ENCODE measurements at places on chromosomes 16 and 17. TPM values are rescaled to one million over a fixed set of nuclear protein-coding genes. Genes with fewer than 3 reads are reported as not detected.

DNA sequence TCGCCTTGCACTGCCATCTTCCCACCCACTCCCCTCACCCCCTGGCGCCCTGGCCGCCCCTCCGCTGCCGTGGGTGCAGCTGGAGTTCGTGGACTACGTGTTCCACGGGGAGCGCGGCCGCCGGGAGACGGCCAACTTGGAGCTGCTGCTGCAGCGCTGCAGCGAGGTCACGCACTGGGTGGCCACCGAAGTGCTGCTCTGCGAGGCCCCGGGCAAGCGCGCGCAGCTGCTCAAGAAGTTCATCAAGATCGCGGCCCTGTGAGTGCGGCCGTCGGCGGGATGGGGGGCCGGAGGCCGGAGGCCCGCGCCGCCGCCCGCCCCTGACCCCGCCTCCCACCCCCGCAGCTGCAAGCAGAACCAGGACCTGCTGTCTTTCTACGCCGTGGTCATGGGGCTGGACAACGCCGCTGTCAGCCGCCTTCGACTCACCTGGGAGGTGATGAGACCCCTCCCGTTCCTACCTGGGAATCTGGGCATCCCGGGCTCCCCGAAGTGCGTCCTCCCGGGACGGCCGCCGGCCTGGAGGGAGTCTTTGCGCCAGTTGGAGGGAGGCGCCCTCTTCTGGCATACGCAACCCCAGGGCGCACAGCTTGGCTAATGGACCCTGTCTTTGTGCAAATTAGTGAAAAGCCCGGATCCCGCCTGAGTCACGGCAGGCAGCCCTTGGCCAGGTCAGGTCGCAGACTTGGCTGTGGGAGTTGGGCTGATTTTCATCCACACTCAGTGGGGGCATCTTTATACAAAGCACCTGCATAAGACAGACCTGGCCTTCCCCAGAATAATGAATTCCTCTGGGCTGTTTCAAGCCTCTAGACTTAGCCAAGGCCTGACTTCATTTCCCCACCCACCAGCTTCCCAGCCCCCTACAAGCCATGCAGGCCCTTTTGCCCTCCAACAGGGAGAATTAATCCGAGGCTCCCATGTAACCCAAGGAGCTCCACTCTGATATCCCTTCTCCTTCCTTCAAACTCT is 14.3 kb downstream of the RAPGEFL1 start:
- DNase-seq: peak; percentile 79

- no peak for DNase-seq
Measured at GRCh38 chr16:10921536-10922327, 20.5 kb downstream of the DEXI start.

GRCh38 chr16:59373632-59374031 is 639.5 kb upstream of the GOT2 start:
- DNase-seq: no peak

- DNase-seq: peak; percentile 41
Measured at GRCh38 chr16:30028438-30029076, 2.5 kb downstream of the TLCD3B start.

GRCh38 chr16:80656711-80657150 is 115.9 kb downstream of the DYNLRB2 start:
- no peak for DNase-seq

GRCh38 chr17:68514831-68515635 is 2.8 kb downstream of the PRKAR1A start:
- no peak for DNase-seq

GRCh38 chr17:2215616-2216364 is 87.8 kb downstream of the SMG6 start:
- peak; percentile 83 for DNase-seq

DNA sequence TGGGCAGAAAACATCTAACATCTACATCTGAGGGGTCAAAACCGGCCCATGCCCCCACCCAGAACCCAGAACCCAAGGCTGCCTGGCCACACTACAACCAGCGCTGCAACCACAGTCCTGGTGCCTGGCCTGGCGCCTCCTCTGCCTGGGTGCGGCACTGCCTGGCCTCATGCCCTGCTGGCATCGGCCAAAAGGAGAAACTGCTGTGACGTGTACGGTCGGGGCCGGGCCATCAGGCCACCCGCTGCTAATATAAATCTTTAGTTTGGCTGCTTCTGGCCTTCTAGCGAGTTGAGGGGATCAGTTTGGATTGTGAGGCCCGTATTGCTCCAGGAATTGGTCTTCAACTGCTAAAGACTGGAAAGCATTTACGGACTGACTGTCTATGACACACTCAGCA is 22.8 kb downstream of the TMEM204 start:
- no peak for DNase-seq

The TMEM88 gene
- polyA plus RNA-seq: 25.9 TPM

DNA sequence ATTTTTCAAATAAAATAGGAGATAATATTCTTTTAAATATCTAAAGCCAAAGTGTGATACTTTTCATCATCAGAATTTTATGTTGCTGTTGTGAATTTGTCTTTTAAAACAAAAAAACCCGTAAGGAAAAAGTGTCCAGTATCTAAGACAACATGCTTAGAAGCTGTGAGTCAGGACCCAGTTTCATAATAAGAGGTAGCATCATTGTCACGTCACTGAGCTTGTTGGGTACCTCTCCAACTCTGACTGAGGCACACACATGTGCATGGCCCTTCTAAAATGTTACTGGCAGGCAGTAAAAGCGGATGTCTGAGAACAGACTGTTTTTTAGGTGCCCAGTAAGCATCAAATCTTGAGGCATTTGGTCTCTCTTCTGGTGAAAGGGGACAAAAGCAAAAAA is 2.5 kb downstream of the CIAPIN1 start:
- DNase-seq: no peak

The FBXL19 gene
- polyA plus RNA-seq: 34.8 TPM

GRCh38 chr17:42814633-42815399 is 9.3 kb downstream of the BECN1 start:
- DNase-seq: no peak

The CA10 gene
- 12.0 TPM for polyA plus RNA-seq

DNA sequence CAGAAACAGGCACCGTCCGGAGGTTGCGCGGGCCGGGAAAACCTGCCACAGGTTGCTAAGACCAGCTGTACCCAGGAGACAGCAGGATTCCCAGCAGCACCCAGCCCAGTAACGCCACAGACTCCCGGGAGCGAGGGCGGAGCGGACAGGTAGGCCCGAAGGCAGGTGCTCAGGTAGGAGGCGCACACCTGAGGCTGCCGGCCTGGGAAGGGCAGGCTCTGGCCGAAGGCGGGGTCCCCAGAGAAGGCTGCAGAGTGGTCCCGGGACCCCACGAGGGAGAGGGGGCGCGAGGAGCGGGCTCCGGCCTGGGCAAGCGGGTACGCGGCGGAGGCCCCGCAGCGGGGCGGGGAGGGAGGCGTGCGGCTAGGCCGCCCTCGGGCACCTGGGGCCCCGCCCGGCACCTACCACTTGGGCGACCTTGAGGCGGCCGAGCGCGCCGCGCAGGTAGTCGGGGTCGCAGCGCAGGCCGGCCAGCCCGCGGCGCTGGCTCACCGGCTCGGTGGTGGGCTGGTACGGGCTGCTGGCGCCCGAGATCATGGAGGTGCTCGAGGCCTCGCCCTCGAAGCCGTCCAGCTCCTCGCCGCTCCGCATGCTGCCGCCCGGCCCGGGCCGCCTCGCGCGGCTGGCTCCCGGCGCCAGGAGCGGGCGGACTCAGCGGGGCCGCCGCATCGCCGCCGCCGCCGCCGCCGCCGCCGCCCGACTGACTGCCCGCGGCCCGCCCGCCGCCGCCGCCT is 441 bp downstream of the CMTM4 start:
- DNase-seq: no peak

DNA sequence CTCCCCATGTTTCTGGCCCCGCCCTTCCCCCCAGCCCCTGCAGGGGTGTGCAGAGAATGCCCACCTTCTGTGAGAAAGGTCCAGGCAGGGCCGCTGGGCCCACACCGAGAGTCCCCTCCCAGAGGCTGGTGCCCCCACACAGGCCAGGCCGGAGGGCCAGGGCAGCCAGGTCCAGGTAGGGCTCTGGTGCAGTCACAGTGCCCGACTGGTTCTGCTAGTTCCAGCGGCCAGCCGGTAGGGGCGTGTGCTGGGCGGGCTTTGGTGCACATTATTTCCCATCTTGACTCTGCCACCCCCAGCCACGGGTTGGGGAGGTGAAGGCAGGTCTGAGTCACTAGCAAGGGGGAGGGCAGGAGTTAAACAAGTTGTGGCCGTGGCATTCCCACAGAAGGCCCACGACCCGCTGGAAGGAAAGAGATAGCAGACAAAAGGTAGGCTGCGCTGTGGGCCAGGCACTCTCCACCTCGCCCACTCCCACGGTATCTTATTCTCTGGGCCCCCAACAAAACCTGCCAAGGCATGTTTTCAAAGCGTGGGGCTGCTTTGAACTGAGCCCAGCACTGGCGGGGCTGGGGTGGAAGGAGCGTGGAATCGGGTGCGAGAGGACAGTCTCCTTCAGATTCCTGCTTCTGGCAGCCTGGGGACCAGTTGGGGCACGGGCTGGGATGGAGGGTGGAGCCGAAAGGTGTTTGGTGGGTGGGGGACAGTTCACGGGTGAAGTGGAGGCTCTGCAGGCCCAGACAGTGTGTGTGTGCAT is 1.9 kb downstream of the EPN3 start:
- no peak for DNase-seq

DNA sequence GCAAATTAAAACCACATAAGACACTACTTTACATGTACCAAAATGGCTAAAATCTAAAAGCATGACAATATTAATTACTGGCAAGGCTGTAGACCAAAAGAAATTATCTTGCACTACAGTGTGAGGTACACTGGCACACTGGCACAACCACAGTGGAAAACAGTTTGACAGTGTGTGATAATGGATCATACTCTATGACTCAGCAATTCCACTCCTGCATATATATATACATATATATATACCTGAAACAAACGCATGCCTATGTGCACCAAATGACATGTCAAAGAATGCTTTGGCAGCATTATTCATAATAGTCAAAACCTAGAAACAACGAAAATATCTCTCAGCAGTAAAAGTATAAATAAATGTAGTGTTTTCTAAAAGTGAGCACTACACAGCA is 4.6 kb upstream of the DYNLRB2 start:
- DNase-seq: no peak

- no peak for DNase-seq
Measured at GRCh38 chr16:88768071-88768783, 16.8 kb downstream of the PIEZO1 start.

DNA sequence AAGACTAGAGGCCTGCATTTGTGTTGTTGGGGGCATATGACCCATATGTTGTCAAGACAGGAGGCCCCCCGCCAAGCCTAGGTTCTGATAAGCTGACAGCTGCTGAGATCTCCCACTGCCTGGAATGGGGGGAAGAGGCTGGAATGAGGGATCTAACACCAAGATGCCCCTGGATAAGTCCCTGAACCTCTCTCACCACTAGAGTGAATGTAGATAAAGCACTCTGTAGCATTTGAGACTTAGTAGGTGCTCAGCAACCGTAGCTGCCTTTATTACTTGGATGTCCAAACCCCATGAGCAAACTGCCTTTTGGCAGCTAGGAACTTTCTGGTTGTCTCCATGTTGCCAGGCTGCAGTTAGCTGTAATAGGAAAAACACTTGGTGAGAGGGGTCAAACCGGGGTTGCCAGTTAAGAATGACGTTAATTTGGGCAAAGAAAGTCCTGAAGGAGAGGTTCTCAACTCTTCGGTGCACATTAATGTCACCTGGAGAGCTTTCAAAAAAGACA is 4.4 kb upstream of the RASL10B start:
- DNase-seq: no peak

DNA sequence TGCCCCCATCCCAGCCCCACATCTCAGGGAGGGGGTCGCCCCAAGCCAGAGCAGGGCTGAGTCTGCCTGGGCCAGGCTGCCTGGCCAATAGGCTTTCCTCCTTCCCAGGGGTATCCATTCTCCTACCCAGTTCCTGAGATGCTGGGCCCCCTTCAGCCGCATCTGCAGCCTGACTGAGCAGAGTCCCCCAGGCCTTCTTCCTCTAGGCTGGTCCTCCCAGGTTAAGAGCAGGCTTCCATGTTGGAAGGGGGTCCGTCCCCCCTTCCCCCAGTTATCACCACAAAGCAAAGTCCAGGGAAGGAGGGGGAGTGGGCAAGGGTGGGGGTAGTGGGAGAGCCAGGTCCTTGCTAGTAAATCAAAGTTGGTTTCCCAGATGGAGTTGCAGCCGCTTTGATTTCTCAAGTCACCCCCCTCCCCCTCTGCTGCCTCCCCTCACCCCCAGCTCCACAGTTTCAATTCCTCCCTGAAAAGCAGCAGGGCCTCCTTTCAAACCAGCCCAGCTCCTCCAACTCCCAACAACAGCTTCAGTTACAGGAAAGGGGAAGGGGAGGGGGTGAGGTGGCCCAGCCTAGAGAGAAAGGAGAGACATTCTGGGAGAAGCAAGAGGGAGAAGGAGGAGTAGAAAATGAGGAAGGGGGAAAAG is 9.5 kb upstream of the FZD2 start:
- DNase-seq: peak; percentile 90

DNA sequence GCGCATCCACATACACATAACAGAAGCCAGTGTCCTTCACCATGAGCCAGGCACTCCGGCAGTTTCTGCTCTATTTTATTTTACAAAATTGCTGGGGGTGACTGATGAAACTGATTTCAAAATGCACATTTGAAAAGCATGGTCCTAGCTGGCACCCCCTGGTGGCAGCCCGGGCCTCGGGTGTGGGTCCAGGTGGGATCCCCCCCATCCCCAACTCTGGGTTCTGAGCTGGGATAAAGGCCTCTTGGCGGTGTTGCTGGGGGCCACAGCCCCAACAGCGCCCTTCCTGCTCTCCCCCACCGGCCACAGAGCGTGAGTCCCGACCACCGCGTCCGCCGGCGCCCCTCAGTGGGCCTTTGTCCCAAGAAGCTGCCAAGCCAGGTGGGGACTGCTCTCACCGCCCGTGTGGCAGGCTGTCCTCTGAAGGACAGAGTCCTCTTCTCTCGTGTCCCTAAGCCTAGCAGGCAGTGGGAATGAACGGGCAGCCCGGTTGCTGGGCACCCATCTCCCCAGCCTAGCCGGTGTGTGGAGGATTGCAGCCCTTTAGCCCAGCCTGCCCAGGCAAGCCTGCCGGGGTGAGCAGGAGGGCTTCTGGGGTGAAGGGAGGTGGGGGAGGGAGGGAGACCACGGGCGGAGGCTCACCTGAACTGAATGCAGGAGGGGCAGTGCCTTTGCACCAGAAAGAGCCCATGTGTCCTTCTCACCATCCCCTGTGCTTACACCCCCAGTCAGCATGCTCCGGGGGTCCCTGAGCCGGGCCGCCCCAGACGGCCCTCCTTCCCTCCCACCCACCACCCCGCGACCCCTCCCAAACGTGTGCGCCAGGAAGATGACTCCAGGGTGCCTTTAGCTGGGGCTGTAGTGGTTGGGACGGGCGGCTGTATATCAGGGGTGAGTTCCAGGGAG is 898 bp downstream of the SNAI3 start:
- no peak for DNase-seq

The RNF227 gene
- 4.5 TPM for polyA plus RNA-seq

DNA sequence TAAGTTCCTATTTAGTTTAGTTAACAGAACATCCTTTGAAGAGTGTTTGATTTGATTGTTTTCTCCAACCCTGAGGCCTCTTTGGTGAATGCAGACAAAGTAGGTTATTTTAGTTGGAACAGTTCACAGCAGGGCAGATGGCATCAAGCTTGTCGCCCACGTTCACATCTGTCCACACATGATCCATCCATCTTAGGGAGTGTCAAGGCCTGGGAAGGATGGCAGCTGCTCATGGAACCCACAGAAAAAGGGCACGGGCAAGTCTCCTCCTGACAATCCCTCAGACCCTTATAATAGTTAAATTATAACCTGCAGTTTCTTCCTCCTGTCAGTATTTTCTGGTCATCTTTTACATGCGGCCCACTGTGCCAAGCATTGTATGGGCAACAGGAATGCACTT is 60.2 kb downstream of the KNOP1 start:
- no peak for DNase-seq
